Pons (tissue), 1 donor: ENCODE measurements at places on chromosomes 5 and 9.

- no peak for DNase-seq
Measured at GRCh38 chr9:130159915-130160670, 12.1 kb upstream of the NCS1 start.

- no peak for DNase-seq
Measured at GRCh38 chr5:102539562-102539961, 40.8 kb upstream of the SLCO6A1 start.

DNA sequence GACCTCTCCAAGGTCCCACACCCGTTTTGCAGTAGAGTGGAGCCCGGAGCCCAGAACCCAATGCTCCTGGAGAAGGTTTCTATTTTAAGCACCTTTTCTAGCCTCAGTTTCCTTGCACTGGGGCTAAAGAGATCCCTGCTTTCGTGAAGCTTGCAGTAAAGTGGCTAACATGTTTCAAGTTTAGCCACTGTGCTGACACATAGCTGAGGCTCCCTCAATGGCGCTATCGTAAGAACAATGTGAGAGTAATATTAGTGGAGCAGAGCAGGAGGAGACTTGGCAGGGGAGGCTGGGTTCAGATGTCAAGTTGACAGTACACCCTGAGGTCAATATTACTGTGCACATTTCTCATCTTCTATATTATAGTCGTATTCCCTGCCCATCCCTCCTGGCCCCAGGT is 7.9 kb downstream of the CTXN3 start:
- DNase-seq = no peak

DNA sequence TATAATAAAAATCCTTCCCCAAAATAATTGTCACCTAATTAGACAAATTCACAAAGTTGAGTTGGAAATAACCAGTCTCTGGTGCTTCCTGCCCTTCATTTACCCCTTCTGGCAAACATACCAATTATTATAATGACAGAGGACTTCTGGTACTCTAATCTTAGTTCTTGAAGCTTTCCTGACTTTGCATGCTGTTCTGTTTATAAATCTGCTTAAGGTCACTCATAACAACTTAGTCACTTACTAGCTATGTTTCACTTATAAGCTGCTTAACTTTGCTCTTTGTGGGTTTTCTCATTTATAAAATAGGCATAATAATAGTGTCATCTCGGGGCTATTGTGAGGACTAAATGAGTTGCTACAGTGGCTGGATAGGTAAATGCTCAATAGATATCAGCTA is 446.5 kb downstream of the EFNA5 start:
- DNase-seq = no peak

GRCh38 chr5:13985731-13986418 is 41.4 kb upstream of the DNAH5 start:
- no peak for DNase-seq

DNA sequence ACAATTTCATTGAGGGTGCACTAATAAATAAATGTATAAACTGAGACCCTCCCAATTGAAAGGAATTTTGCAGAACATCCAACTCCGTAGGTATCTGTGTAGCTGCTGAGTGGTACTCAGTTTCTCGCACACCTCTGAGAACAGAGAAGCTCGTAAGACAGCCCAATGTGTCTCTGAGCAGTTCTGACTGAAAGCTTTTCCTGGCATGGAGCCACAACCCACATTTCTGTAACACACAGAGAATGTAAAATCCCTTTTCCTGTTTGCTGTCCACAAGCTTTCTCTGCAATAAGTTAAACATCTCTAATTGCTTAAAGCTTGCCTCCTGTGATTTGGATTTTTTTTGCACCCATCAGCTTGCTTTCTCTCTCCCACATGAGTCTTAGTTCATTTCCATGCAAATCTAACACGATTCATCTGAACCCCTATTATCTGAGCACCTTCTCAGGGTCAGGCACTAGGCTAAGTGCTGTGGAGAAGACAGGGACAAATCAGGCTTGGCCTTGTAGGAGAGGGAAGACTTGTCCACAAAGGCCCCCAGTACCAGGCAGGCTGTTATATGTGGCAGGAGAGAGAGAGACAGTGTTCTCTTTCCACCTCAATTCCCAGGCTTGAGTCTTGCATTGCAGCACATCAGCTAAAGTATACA is 44.2 kb upstream of the COL15A1 start:
- no peak for DNase-seq

- no peak for DNase-seq
Measured at GRCh38 chr5:466661-467310, 23.8 kb downstream of the EXOC3 start.

GRCh38 chr9:104025945-104026344 is 68.2 kb upstream of the SMC2 start:
- peak; percentile 3 for DNase-seq

DNA sequence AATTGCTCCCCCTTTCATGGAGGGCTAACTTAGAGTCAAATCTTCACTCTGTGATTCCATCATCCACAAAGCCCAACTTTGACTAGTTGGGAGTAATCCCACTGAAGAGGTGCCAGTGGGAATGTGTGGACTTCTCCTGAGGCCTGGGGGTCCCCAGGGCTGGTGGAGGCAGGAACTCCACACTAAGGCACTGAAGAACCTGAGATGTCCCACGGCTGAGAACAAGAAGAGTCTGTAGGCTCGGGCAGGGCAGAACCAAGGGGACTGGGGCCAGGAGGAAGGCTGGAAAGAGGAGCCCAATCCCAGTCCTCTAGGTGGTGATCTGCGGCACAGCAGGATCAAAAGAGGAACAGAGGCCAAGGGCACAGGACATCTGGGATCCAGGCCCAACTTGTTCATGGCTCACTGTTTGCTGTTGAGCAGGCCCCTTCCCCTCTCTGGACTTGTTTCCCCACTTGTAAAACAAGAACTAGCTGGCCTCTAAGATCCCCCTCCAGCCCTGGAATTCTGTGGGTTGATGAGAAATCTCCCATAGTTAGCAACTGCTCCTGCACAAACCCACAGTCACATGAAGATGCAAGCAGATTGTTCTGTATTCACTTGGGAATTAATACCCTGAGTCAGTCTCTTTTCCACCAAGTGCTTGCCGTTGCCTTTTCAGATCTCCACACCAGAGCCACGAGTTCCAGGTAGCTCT is 32.7 kb upstream of the ALDH1B1 start:
- no peak for DNase-seq

GRCh38 chr5:107618242-107618641 is 52.5 kb downstream of the EFNA5 start:
- DNase-seq = no peak

DNA sequence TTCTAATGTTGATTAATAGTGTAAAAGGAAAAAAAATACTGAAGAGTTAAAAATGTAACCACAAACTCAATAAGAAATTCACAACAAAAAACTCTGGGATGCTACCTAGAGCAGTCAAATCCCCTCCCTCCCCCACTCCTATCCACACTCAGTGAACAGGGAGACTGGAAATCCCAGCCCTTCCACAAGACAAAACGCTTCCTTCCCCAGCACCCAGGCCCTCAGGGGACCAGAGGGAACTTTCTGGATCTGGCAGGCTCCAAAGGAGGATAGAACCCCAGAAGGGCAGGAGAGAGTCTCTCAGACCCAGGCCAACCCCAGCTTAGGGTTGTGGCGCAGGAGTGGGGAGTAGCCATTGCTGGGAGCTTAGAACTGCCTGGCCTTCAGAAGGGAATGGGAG is 55.0 kb downstream of the DCP2 start:
- DNase-seq = no peak

GRCh38 chr5:116738615-116739261 is 164.1 kb upstream of the SEMA6A start:
- no peak for DNase-seq

- no peak for DNase-seq
Measured at GRCh38 chr5:80509362-80509761, 21.5 kb downstream of the FAM151B start.
